ENCODE measurements at places on chromosomes 7 and 10. TPM values are rescaled to one million over a fixed set of nuclear protein-coding genes. Genes with fewer than 3 reads are reported as not detected.

DNA sequence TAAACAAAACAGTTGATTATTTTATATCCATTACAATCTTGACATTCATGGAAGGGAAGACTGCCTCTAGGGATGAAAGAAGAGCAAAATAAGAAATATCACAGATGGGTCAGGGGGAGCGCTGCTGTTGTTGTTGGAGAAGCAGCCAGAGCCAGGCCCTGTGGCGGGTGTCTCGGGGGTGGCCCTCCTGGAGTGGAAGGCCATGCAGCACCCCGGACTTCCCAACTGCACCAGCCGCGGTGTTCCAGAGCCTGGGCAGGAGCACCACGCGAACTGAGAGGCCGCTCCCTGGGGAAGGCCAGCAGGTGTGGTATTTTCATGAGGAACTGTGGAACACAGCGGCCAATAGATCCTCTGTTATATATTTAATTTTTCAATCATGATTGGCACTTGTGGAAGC is 72.4 kb upstream of the VSTM2A start:
- no peaks in the 10 kb centered on the region for H3K4me1 ChIP-seq
- DNase-seq = no peak
- H3K27ac ChIP-seq = no peak overlapping the region

GRCh38 chr7:77444123-77444522 is 28.0 kb upstream of the GSAP start:
- H3K4me3 ChIP-seq = no peak overlapping the region
- no peaks in the 10 kb centered on the region for H3K4me1 ChIP-seq
- no peaks in the 10 kb centered on the region for H3K36me3 ChIP-seq
- H3K27me3 ChIP-seq = no peaks in the 10 kb centered on the region

GRCh38 chr7:137130751-137131158 is 212.8 kb downstream of the PTN start:
- no peak for DNase-seq
- H3K36me3 ChIP-seq = no peaks in the 10 kb centered on the region
- H3K27ac ChIP-seq = no peak overlapping the region
- H3K4me1 ChIP-seq = no peaks in the 10 kb centered on the region

DNA sequence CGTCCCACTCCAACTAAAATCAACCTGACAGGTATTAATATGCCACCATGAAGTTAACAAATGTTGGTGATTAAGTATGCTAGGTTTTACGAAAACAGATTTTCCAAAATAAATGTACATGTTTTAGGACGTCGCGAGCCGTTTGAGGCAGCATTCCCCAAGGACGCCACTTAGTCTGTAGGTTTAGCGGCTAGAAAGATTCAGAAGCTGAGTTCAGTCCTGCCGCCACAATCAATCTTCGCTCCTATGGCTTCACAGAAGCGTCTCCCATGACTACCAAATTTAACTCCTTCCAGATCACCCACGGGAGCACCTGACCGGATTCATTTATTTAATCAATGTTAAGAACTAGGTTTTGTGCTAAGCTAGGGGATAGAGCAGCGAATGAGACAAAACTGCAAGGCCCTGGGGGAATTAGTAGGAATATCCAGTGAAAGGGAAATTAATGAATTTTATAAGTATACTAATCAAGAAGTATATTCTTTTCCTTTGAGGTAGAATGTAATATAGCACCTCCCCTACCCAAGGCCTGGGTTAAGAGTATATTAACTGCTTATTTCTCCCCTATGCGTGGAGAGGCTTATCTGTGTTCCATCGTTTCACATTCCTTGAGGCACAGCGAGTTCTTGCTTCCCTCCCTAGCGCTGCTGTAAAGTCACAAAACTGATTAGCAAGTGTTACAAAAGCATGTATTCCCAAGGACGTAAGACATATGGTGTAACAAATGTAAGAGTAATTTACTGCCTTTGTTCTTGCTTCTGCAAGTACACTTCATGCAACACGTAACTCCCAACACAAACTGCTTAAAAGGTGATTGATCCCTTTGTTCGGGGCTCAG is 994 bp upstream of the CYP51A1 start:
- H3K4me1 ChIP-seq = peaks cover 15% of the 10 kb centered on the region
- no peaks in the 10 kb centered on the region for H3K27me3 ChIP-seq
- peak overlapping the region; percentile 98 for H3K27ac ChIP-seq
- no peaks in the 10 kb centered on the region for H3K36me3 ChIP-seq
- peak overlapping the region; percentile 81 for H3K4me3 ChIP-seq

GRCh38 chr10:80051993-80052392 is 26.5 kb upstream of the TMEM254 start:
- no peak overlapping the region for H3K27ac ChIP-seq
- DNase-seq = no peak
- no peaks in the 10 kb centered on the region for H3K27me3 ChIP-seq
- H3K36me3 ChIP-seq = no peaks in the 10 kb centered on the region
- H3K4me3 ChIP-seq = no peak overlapping the region

- no peak overlapping the region for H3K4me3 ChIP-seq
- no peak for DNase-seq
- no peaks in the 10 kb centered on the region for H3K27me3 ChIP-seq
- H3K27ac ChIP-seq = no peak overlapping the region
- no peaks in the 10 kb centered on the region for H3K4me1 ChIP-seq
Measured at GRCh38 chr7:115056019-115056418, 134.1 kb downstream of the MDFIC start.

DNA sequence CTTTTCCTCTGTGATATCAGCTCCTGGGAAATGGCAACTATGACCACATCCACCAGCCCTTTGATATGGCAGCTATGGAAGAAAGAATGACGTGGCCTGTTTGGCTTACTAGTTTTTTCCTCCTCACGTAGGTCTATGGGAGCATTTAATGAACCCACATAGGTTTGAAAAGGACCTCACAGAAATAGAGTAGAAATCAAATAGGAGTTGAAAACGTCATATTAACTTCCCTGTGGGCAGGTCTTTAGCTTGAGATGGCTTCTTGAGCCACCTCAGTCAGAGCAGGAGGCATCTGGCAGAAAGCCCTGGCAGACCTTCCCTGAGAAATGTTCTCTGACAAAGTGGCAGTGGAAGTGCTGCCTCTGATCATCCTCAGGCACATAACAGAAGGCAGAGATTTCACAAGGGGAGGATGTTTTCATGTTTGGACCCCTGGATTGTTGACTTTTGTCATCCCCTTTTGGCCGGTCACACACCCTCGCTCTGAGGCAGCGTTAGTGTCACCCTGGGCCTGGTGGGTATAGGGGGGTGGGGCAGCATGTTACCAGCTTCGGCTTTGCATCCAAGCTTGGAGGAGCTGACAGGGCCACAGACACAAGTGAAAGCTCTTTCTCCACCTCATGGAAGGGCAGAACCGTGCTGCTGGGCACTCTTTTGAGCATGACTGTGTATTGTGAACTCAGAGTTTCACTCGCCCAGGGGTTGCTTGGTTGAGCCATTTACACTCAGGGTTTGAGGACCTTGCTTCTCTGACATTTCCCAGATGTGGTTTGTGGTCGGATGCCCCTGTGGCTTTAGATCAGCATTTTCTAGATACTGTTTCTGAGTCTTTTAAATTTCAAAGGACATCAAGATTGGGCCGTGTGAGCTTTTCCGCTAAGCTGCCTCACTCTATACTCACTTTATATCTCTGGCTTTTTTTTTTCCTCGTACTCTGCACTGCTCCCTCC is 184.2 kb downstream of the STK31 start:
- no peaks in the 10 kb centered on the region for H3K4me1 ChIP-seq
- no peaks in the 10 kb centered on the region for H3K27me3 ChIP-seq
- H3K4me3 ChIP-seq = no peak overlapping the region

Gene SPDYE5
- polyA plus RNA-seq = not detected

GRCh38 chr10:115095758-115096157 is 2.6 kb downstream of the ATRNL1 start:
- no peak overlapping the region for H3K4me3 ChIP-seq
- H3K27me3 ChIP-seq = no peaks in the 10 kb centered on the region
- no peaks in the 10 kb centered on the region for H3K36me3 ChIP-seq
- H3K4me1 ChIP-seq = peaks cover 11% of the 10 kb centered on the region
- no peak overlapping the region for H3K27ac ChIP-seq
- no peak for DNase-seq

All from pancreas (tissue), 10 donors.